ENCODE measurements at places on chromosomes 5 and 9.
A peak's percentile ranks its signal among the peaks of the same experiment; 100 is the strongest.

- no peak for DNase-seq
Observed at GRCh38 chr5:142263346-142263745, 61.5 kb downstream of the SPRY4 start.

- DNase-seq: no peak
Observed at GRCh38 chr5:100771181-100771580, 131.9 kb downstream of the ST8SIA4 start.

- DNase-seq: peak; percentile 49
Observed at GRCh38 chr5:160769301-160769700, 82.7 kb downstream of the ATP10B start.

GRCh38 chr5:103410172-103410571, 151.6 kb downstream of the MACIR start:
- no peak for DNase-seq

GRCh38 chr5:130316971-130317680, 412.9 kb downstream of the CHSY3 start:
- no peak for DNase-seq

- no peak for DNase-seq
Observed at GRCh38 chr5:73444499-73445438, 3.8 kb downstream of the FOXD1 start.

DNA sequence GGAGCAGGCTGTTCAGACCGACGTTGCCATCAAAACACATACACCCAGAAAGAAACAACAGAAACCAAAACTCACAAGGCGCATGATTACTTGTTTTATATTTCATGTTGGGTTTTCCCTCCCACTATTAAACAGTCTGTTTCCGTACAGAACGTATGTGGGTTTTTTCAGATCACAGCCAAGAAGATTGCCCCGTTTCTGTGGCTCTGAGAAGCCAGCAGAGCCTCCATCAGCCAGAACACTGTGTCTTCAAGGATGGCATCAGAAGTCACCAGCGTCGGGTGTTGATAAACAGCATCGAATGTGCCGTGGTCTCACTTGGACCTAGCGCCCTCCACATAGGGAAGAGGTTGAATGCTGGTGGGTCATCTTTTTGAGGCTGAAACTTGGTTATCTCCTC, 42.8 kb downstream of the FAM78A start:
- DNase-seq: no peak

DNA sequence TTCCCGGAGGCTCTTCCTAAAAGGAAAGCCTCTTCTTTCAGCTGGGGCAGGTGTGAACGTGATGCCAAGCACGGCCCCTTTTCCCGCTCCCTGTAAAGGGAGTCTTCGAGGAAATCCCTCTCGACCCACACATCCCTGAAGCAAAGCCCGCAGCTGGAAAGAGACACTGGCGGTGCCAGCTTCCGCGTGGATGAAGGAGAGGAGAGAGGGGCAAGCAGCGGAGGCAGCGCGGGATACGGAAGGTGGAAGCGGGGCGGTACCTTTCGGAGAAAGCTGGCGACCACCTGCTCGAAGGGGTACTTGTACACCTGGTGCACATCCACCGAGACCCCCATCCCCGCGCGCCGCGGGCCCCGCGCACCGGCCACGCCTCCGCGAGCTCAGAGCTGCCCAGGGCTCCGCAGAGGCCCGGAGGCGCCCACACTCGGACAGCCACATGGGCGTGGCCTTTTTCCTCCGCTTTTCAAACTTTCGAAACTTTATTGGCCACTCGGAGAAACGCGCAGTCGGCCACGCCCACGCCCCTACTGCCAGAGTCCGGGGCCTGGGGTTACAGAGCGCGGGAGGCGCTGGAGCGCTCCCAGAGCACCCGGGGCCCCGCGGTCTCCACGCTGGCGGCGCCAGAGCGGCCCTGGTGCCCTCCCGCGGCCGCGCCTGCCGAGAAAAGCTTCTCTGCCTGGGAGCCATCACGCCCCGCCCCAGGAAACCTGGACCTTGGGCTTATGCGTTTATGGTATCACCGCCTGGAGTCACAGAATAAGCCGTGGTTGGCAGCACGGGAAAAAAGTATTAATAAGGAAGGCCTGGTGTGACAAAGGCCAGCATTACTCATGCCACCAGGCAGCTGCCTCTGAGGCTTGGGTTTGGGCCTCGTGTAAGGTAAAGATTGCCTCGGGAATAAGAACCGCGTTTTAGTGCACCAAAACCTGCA, at the start of gene PRELID2:
Gene PRELID2, minus strand, starts transcription at position 426 of the 931 bp plus-strand sequence. Its CDS starts 91 bp downstream, at position 335.
- no peak for DNase-seq

DNA sequence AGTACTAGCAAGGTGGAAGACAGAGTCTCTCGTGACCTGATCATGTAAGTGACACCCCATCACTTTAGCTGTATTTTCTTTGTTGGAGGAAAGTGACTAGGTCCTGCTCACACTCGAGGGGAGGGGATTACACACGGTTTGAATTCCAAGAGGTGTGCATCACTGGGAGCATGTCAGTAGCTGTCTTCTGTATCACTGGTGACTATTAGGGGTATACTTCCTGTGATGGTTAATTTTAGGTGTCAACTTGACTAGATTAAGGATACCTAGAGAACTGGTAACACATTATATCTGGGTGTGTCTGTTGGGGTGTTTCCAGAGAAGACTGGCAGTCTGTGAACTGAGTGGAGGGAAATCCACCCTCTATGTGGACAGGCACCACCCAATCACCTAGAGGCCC, 22.5 kb downstream of the FOXD1 start:
- DNase-seq: no peak

DNA sequence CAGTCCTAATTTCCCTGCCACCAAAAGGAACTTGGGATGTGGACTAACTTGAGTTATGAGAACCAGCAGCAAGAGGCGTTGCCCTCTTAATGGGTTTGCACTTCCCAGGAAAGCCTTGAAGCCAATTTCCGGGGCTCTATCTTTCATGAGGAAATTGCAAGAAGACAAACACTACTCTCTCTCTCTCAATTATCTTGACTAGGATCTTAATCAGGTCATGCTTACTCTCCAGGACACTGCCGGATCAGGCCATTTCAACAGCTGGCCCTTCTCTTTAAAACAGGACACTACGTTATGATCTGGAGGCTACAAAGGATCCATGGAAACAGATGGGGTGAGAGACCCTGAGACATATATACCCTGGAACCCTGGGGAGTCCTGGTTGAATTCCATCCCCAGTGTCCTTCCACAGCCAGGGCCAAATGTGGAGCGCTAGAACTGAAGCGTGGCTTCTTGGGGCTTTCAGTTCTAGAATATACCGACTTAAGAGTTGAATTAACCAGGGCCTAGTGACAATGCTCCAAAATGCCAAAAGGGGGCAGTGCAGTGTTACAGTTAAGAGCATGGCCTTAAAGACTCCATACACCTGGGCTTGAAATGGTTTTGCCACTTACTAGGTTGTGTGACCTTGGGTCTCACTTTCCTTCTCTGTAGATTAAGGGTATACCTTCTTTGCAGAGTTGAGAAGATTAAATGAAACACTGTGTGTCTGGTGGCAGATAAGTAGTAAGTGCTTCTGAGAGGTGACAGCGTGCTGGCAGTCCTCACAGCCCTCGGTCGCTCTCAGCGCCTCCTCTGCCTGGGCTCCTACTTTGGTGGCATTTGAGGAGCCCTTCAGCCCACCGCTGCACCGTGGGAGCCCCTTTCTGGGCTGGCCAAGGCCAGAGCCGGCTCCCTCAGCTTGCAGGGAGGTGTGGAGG, 21.1 kb downstream of the FAM219A start:
- DNase-seq: no peak

GRCh38 chr9:107674721-107675277, 185.2 kb upstream of the KLF4 start:
- DNase-seq: no peak

DNA sequence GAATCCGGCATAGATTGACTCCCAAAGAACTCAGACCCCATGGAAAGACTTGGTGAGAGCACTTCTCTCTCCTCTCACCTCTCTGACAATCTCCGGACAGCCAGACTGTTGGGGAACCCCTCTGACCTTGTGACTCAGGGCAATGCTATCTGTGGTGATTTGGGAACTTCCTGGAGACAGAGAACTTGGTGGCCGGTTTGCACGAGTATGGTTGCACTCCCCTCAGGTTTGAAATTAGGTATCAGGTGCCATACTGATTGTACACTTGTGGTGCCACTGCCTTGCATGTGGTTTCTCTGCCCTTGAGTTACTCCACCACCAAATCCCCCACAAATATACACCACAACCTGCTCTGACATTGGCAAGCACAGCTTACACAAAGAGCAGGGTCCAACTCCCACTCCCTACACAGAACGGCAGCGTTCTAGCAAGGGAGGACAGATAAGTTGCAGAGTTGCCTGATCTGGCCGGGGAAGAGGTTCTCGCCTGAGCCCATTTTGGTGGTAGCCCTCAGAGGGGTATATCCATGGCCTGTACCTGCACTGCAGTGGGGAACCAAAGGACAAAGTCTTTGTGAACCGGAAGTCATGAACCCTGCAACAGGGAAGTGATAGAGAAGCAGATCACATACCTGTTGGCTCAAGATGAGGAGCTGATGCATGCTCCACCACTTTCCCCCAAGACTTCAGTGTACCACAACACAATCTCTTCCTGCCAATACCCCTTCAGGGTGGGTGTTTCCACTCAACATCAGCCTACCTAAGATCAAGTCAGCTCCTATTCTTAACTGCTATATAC, 255.1 kb downstream of the MCTP1 start:
- DNase-seq: no peak

- DNase-seq: no peak
Observed at GRCh38 chr5:15285901-15286583, 213.9 kb upstream of the FBXL7 start.

GRCh38 chr5:177440211-177440989, 6.2 kb upstream of the PRR7 start:
- DNase-seq: no peak

DNA sequence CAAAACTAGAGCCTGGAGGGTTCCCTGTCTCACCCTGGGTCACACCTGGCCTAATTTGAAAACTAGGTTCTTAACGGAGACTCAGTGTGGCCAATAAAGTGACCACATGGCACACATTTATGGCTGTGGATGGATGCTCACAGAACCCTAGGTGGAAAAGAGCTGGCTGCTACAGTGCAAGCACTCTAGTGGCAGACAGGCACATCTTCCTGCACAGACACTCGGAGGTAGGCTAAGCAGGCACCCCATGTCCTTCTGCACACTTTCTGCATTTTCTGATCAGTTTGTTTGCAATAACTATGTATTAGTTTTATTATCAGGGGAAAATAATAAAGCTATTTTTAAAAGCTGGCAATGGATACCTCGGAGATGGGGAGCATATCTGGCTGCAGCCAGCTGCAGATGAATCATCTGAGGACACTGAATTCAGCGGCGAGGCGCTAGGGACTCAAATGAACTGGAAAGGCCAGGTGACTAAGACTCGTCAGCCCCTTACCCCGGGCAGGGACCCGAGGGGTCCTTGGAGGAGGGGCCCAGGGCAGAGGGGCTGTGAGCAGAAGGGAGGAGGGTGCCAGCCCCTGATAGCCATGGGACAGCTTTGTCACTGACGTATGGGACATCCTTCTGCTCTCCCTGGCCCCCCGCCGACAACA, 96.2 kb downstream of the OLFM1 start:
- DNase-seq: no peak
